ENCODE measurements at places on chromosomes 6 and 20.

- H3K4me3 ChIP-seq: no peak overlapping the region
- H3K27me3 ChIP-seq: no peaks in the 10 kb centered on the region
- H3K36me3 ChIP-seq: no peaks in the 10 kb centered on the region
- no peak overlapping the region for H3K27ac ChIP-seq
- peaks cover 9% of the 10 kb centered on the region for H3K4me1 ChIP-seq
Measured at GRCh38 chr6:125658759-125659431, 90.5 kb upstream of the HEY2 start.

DNA sequence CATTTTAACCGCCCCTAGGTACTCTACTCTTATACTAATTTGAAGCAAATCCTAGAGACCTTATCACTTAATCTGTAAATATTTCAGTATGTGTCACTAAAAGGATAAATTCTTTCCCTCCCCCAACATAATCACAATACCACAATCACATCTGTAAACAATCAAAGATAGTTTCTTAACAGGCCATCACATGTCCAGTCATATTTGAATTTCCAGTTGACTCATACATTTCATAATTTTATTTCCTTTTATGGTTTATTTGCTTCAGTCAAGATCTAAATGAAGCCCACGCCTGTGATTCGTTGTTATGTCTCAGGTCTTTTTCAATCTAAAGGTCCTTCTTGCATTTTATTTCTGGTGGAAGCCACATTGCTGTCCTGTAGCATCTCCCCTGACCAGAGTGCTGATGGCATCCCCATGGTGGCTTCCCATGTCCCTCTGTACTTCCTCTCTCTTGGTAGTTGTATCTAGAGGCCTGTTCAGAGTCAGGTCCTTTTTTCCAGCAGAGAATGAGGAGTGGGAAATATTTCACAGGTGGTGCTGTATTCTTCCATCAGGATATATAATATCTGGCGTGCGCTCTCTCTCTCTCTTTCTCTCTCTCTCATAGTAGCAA, 128.6 kb upstream of the SLC22A23 start:
- no peaks in the 10 kb centered on the region for H3K36me3 ChIP-seq
- DNase-seq: no peak
- no peak overlapping the region for H3K4me3 ChIP-seq
- H3K27ac ChIP-seq: no peak overlapping the region
- no peaks in the 10 kb centered on the region for H3K4me1 ChIP-seq

- H3K4me1 ChIP-seq: no peaks in the 10 kb centered on the region
- DNase-seq: no peak
- H3K36me3 ChIP-seq: no peaks in the 10 kb centered on the region
- no peak overlapping the region for H3K27ac ChIP-seq
Measured at GRCh38 chr20:48606841-48607543, 220.8 kb downstream of the PREX1 start.

DNA sequence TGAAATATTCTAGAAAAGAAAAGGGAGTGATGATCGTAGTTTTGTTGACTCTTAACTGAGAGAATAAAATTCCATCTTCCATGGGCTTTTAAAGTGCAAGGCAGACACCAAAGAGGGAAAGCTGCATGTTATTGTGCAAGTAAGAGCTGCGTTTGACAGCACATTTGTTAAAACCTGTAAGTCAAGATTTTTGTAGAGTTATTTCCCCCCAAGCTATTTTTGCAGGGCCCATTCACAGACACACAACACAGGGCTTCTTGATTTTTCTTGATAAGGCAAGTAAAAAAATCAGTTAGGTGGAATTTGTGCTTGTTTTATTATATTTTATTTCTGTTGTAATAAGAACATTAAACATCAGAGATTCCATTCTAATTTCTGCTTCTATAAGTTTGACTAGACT, 13.8 kb downstream of the CFAP206 start:
- no peak for DNase-seq
- H3K4me1 ChIP-seq: no peaks in the 10 kb centered on the region
- H3K27me3 ChIP-seq: no peaks in the 10 kb centered on the region
- no peaks in the 10 kb centered on the region for H3K36me3 ChIP-seq

DNA sequence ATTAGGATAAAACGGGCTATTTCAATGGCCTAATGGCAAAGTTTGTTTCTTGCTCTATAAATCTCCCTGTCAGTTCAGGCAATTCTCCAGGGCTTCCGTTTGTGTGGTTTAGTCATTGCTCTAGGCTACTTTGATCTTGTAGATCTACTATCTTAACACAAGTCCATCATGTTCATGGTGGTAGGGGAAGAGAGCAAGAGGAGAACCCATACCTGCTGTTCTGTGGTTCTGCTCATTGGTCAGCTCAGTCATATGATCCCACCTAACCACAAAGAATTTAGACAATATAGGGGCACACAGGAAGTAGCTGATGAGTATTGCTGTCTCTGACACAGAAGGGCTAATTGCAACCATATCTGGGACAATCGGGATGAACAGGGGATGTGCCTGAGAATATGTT, 4.9 kb upstream of the DEK start:
- H3K27me3 ChIP-seq: no peaks in the 10 kb centered on the region
- H3K36me3 ChIP-seq: no peaks in the 10 kb centered on the region
- H3K27ac ChIP-seq: no peak overlapping the region
- DNase-seq: no peak
- peaks cover 7% of the 10 kb centered on the region for H3K4me1 ChIP-seq

DNA sequence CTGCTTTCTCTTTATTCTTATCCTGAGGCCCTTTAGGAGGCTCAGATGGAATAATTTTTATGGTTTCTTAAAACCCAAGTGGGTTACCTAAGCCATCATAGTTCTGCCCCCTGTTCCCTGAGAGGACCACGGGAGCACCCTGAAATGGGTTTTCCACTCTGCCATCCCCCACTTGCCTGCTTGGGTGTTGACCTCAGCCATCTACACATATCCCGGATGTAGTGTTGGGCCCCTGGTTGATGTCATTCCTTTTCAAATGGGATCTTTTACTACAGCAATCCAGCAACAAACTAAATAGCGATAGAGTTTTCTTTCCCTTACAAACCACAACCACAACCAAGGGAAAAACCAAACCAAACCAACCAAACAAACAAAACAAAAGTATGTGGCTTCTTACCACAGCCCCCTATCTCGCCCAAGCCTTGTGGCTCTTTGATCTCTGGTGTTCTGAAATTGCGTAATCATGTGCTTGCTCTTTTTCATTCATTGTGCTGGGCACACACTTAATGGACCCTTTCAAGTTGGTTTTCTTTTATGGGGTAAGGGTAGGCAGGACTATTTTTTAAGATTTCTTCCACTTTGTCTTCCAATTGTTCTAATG, 154.9 kb downstream of the ESR1 start:
- H3K27me3 ChIP-seq: no peaks in the 10 kb centered on the region
- no peaks in the 10 kb centered on the region for H3K36me3 ChIP-seq
- no peak overlapping the region for H3K27ac ChIP-seq
- DNase-seq: no peak
- no peaks in the 10 kb centered on the region for H3K4me1 ChIP-seq
- H3K4me3 ChIP-seq: no peak overlapping the region

GRCh38 chr6:14641423-14642135, 524.0 kb downstream of the CD83 start:
- H3K4me1 ChIP-seq: peaks cover 43% of the 10 kb centered on the region
- H3K27ac ChIP-seq: peak overlapping the region; percentile 14
- no peaks in the 10 kb centered on the region for H3K36me3 ChIP-seq
- H3K4me3 ChIP-seq: no peak overlapping the region

- no peak overlapping the region for H3K27ac ChIP-seq
- H3K4me1 ChIP-seq: no peaks in the 10 kb centered on the region
- no peaks in the 10 kb centered on the region for H3K27me3 ChIP-seq
- H3K4me3 ChIP-seq: no peak overlapping the region
- no peaks in the 10 kb centered on the region for H3K36me3 ChIP-seq
Measured at GRCh38 chr6:14726816-14727493, 518.9 kb upstream of the JARID2 start.

DNA sequence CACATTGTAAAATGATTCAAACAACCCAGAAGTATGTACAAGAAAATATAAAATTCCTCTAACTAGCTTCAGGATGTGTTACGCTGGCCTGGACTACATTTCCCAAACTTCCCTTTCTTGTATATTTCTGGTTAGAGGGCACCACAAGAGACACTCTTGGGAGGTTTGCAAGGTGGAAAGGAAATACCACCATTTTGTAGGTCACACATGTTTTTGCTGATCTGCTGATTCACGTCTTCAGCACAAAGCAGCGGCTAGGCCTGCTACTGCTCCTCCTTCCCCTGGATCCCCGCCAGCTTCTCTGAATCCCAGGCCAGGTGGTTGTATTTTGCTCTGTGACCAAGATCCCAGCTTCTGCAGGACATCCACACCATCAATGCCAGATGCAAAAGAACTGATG, 104.2 kb downstream of the AGPAT4 start:
- no peak overlapping the region for H3K27ac ChIP-seq
- H3K27me3 ChIP-seq: no peaks in the 10 kb centered on the region
- peaks cover 3% of the 10 kb centered on the region for H3K36me3 ChIP-seq
- H3K4me1 ChIP-seq: no peaks in the 10 kb centered on the region

All from left ventricle myocardium inferior (tissue), 1 donor.